ENCODE measurements at places on chromosomes 6 and 20. TPM values are rescaled to one million over a fixed set of nuclear protein-coding genes. Genes with fewer than 3 reads are reported as not detected.

DNA sequence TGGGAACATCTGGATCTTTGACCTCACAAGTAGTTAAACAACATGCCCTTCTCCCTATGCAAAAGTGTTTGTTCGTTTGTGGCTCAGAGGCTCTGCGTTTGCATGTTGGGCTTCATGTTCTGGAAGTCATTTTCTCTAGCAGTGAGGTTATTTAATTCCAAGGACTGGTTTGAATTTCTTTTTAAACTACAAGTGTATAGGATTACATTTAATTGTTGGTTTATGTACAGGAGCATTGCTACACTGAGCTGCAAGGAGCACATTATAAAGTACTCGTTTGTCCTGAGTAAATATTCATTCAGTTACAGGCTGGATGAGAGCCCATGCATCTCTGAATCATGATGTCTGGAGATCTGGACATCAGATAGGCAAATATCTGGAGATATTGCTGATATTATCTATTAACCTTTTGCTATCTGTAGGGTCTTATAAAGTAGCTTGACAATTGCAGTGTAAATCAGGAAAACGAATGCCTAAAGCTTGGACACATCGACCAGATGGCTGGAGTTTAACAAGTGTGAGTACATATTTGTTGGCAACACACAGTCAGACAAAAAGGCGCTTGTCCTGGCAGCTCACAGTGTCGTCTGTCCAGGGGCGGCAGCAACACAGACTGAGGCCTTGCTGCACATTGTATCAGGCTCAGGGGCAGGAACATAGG is 84.6 kb downstream of the PDE7B start:
- no peak for DNase-seq

DNA sequence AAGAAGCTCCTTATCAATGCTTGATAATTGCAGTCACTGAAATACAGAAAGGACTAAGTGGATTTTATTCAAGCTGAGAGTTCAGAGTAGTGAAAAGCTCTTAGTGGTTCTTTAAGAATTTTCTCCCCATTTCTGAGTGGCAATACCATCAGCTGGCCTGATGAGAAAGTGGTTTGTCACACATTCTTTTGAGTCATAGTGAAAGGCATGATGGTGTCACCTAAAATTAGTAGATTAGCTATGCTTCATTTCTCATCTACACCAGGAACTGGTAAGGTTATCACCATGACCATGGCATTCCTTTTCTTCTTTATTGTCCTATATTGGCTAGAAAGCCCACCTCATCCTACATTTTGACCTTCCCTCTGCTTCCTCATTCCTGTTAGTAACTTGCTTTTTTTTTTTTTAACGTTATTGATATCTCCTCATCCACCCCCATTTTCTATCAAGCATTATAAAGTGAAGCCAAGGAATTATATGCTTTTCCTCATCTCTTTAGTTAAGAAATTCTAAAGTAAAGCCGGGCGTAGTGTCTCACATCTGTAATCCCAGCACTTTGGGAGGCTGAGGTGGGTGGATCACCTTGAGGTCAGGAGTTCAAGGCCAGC is 67.4 kb upstream of the LOC128125822 start:
- no peak for DNase-seq

DNA sequence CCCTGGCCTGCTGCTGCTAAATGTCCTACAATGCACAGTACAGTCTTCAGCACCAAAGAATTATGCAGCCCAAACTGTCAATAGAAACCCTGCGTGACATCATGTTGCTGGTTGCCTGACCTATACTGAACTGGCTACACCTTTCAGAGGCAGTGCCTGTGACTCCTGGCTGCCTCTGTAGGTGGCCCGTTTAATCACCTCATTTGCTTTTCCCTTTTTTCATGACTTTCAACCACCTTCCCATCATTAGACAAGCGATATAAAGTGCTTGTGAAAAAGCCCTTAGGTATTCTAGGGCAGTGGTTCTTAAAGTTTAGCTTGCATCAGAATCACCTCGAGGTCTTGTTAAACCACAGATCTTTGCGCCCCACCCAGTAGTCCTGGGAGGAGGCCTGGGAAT is 33.0 kb upstream of the RIPOR2 start:
- no peak for DNase-seq

Gene IL17F
- total RNA-seq = not detected

Gene NRM
- total RNA-seq = 4.6 TPM
